Amniotic epithelial cell (primary cell): ENCODE measurements at places on chromosomes 13 and 19.

DNA sequence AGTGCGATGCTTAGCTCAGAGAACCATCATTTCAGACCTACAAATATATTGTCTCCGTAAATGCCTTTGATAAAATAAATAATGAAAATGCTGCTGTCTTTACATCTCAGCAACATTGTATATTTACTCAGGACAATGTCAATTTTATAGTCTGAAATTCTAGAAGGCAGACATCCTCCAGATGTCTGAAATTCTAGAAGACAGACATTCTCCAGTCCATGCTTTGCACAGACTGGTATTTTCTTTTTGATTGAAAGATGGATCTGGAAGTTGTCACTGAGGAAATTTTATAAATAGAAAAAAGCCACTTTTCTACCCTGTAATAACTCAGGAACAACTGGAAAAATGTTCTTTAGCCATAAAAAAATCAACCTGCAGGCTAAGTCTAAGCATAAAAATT is 2293.3 kb downstream of the PCDH9 start:
- DNase-seq = no peak

GRCh38 chr13:101649488-101650126 is 197.1 kb downstream of the ITGBL1 start:
- peak; percentile 96 for DNase-seq

- DNase-seq = no peak
Observed at GRCh38 chr19:17751103-17751911, at the start of gene FCHO1. Gene FCHO1, plus strand, starts transcription at chr19:17751477. Its CDS starts 3,688 bp downstream, at chr19:17755165.

- no peak for DNase-seq
Observed at GRCh38 chr19:814152-815078, 7.3 kb downstream of the PLPPR3 start.

GRCh38 chr13:96068729-96069128 is 15.5 kb upstream of the UGGT2 start:
- no peak for DNase-seq

DNA sequence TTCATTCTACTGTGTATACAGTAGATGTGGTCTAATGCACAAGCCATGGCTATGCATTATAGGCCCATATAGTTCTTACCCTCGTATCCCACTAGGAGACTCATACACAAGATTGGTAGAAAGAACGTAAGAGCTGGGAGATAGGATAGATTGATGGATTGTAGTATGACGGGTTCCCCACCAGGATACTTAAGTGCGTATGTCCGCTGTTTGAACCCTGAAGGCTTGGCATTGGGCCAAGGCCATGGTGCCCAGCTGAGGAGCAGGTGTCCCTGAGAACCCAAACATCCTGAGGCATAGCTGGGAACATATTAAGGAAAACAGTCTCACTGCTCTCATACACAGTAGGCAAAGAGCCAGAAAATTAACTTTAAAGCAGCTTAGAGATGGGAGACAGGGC is 617.5 kb upstream of the KLF12 start:
- no peak for DNase-seq

DNA sequence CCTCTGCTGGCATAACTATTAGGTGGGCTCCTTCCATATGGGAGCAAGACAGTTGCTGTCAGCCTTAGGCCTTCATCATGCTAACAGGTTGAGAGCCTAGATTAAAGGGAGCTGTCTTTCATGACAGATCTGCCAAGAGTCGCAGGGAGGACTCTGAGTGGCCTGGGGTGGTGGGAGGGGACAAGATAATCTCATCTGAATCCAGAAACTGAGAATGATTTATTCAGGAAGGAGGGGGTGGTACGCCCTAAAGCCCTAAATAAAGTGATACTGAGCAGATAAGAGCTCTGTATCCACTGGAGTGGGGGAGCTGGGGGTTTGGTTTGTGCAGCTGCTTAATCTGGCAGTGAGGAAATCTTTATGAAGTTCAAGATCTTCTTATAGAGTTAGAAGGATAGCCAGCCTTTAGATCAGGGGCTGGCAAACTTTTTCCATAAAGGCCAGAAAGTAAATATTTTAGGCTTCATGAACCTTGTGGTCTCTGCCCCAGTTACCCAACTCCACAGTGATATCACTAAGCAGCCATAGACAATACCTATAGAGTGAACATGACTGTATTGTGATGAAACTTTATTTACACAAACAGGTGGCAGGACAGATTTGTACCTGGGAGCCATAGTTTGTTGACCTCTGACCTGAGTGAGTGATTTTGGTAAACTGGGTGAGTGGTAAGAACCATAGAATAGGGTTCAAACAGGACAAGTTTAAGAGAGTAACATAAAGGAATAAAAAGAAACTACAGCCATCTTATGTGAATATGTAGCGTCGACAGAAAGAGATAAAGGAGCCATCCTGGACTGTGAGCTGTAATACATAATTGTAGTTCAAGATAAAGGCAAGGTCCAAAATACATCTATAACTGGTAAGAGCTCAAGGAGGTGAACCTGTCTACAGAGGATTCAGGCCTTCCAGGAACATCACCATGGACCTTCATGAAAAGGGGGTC is 9.8 kb upstream of the STK24 start:
- DNase-seq = peak; percentile 45

DNA sequence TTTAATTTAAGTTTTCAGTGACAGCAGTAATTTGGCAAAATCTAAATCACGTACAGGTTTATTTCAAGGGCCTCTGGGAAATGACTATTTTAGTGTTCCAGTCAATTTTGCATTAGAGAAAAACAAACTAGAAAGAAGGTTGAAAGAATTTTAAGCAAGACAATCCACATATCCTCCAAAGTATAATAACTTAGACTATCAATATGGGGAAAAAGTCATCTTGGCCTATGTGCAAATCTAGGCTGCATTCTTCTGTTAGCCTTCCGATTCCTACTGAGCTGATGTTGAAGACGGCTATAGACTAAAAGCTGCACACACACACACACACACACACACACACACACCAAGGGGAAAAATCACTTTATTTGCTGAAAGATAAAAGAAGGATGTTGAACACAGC is 81.3 kb downstream of the SLITRK6 start:
- DNase-seq = no peak

DNA sequence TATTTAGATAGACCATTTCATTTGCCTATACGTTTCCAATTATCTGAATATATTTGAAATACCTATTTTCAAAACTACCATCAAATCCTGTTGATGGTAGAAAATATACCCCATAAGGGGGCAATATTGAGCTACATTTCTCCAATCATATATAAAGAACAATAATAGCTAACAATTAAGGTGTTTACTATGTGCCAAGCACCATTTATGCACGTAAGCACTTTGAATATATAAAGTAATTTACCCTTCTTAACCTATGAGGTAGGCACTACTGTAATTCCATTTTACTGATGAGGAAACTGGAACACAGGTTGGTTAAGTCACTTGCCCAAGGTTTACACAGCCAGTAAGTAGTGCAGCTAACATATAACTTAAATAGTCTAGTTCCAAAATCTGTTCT is 79.2 kb downstream of the UBL3 start:
- DNase-seq = peak; percentile 33

GRCh38 chr13:94416454-94417080 is 62.9 kb downstream of the DCT start:
- peak; percentile 79 for DNase-seq

DNA sequence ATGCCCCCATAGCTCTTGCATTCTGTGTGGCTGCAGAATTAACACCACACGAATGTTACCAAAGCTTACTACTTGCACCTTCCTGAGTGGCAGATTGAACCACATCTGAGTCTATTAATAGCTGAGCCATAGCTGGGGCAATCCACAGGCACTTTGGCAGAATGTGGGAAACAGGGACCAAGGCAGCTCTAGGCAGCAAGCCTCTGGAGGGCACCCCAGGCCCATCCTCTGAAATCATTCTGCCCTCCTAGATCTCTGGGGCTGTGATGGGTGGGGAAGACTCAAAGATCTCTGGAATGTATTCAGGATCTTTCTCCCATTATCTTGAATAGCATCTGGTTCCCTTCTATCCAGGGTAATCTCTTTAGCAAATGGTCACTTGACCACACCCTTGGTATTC is 139.3 kb downstream of the TNFRSF19 start:
- no peak for DNase-seq

DNA sequence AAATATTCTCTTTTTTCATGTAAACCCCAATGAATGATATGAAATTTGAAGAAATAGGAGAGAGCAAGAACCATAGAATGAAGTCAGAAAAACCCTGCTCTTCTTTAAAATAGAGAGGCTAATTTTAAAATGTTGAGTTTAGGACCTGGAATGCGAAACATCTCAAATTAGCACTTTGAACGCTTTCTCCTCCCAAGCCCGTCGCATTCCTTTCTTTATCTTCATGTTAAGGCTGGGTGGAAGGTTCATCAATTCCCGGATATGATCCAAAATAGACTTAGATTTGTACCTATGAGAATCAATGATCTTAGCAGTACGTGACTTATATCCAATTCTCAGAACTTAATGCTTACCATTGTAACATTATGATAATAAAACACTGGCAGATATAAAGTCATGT is 24.1 kb upstream of the LGALS16 start:
- no peak for DNase-seq

GRCh38 chr19:45876161-45876410 is 9.9 kb downstream of the IRF2BP1 start:
- DNase-seq = no peak

GRCh38 chr19:5048727-5049553 is 80.0 kb downstream of the KDM4B start:
- DNase-seq = peak; percentile 50

DNA sequence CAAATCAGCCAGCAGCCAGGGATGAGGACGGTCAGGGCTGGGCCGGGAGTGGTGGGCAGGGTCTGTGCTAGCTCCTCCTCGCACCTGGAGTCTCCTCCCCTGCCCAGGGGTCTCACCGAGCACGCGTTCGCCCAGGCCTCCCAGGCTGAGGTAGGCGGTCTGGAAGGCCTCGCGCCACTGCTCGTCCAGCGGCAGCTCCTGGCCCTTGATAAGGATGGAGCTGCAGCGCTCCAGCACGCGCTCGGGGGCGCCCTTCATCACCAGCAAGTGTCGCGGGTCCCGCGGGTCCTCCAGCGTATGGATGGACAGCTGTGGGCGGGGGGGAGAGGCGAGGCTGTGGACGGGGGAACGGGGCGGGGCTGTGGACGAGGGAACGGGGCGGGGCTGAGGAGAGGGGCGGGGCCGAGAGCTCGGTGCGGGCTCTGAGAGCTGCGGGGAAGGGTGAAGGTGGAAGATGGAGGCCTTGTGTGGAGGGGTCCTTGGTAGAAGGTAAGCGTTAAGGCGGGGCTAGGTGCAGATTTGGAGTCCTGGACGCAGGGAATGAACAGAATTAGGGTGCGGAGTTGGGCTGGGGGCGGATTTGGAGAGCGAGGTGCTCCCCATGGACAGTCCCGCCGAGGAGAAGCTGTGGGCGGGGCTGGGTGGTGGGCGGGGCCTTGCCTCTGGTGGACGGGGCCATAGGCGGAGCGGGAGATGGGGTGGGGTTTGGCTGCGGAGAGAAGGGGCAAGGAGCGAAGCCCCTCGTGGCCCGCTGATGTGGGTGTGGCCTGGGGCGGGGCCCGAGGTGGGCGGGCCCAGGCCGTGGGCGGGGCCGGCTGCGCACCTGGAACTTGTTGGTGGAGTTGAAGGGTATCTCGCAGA is 5.7 kb downstream of the ATP4A start:
- peak; percentile 52 for DNase-seq

DNA sequence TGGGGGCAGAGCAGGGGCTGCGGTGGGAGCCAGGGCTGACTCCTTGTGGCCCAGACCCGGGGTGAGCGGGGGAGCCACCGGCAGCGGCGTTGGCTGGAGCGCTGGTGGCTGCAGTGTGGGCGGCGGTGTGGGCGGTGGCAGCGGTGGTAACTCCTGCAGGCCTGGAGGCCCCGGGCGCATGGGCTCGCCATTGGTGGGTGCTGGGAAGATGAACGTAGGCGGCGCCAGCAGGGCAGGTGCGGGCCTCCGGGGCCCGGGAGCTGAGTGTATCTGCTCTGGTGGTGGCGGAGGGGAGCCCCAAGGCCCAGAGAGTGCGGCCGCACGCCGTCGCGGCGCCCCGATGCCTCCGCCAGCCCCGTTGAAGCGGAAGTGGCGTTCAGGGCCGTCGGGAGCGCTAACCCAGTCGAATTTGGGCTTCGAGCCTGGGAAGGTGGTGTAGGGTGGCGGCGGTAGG is 2.0 kb downstream of the GGN start:
- no peak for DNase-seq

DNA sequence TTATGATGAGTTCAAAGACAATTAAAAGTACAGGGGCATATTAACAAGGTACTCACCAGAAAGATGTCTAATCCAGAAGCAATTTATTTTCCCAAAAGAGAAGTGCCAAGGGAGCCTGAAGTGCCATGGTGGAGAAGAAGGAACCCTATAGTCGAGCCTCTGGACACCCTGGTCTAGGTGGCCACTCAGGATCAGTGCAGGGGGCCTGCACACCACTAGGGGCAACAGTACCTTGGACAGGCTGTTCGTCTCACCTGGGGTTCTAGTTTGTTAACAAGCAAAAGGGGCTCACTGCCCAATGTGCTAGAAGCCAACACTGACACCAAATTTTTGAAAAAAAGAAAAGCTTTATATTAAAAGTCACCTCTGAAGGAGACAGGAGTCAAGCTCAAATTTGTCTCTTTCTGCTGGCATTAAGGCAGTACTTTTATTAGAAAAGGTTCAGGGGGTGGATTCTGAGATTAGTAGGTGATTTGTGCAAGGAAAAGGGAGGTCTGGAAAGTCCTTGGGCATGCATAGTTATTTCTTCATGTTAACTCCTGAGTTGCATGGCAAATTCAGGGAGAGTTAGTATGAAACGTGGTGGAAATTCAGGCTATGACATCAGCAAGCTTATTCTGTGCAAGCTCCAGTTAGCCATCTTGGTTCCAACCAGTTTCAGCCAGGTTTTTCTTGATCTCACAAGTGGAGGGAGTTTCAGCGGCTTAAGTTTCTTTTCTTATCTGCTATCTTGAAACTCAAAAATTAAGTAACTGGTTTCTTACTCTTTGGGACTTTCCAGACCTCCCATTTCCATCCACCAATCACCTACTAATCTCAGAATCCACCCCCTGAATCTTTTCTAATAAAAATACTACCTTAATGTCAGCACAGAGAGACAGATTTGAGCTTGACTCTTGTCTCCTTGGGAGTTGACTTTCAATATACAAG is 884 bp upstream of the CBY2 start:
- DNase-seq = no peak

GRCh38 chr13:54913668-54914067 is 1885.1 kb downstream of the OLFM4 start:
- no peak for DNase-seq

DNA sequence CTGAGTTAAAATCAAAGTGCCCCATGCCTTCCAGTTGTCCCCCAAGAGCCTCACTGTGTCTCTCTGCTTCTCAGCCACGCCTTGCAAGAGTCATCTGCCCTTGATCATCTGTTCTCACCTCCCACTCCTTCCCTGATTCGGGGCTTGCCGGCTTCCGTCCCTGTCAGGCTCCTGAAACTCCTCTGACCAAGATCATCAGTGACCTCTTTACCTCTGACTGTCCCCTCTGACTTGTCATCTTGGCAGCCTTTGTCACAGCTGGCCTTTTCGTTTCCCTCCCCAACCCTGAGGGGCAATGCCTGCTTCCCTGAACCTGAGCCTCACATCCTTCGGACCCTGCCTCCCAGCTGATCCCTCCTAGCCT is 66.3 kb downstream of the MAP4K1 start:
- DNase-seq = no peak

GRCh38 chr13:113851826-113852535 is 11.9 kb downstream of the GAS6 start:
- no peak for DNase-seq

GRCh38 chr19:12873891-12874745 is 7.1 kb downstream of the DNASE2 start:
- DNase-seq = no peak
